ENCODE measurements at places on chromosomes 5 and 9.

DNA sequence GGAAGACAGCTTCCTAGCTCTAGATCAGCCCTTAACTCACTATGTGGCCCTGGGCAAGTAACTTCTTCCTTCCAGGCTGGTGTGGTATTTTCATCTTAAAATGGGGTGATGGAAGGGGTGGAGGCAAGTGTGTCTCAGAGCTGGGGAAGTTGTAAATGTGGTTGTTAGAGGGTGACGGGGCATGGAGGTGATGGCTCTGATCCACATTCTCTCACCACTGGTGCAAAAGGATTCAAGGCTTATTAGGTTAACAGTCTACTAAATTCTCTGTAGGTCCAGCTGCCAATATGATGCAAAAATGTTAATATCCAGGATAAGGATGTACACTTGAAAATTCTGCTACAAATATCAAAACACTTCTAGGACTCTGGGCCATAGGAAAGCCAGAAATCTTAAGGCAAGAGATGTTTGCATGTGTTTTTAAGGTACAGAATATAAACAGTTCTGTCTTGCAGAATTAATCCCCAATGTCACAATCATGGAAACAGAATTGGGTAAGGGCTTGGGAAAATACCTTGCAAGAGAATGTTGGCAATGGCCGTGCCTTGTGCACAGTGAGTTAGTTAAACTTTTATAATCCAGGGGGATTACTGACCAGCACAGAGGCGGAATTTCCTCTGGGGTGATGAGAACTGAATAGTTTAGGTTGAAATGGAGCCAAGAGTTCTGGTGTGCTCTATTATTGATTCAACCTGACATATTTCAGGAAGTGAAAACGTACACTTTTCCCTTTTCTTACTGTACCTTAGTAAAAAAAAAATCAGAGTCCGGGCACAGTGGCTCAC, 19.8 kb downstream of the TNFSF15 start:
- DNase-seq, result no peak

GRCh38 chr9:97761056-97761598, 64.0 kb upstream of the XPA start:
- DNase-seq, result no peak

GRCh38 chr5:172594431-172594830, 46.6 kb upstream of the NEURL1B start:
- no peak for DNase-seq

DNA sequence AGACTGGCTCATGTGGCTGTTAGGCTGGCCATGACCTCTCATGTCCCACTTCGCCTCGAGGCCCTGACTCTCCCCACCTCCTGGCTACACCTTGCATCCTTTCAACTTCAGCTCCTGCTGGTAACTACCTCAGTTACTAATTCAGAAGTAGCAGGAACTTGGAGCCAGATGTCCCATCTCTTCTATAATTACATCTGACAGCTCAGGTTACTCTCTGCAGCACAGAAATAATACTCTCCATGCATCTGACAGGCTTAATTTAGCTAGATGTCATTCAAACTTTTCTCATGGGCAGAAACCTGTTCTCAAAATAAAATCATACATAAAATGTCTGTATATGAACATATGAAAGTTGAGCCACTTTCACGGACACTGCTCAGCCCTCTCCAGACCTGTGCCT, 92.2 kb upstream of the IL33 start:
- no peak for DNase-seq

GRCh38 chr9:130626249-130626996, 38.0 kb upstream of the PRDM12 start:
- DNase-seq, result peak; percentile 22

GRCh38 chr5:83516377-83516776, 44.8 kb downstream of the VCAN start:
- no peak for DNase-seq

- DNase-seq, result peak; percentile 4
Observed at GRCh38 chr9:82101475-82101874, 112.9 kb downstream of the SPATA31D1 start.

GRCh38 chr5:114010362-114010761, 351.5 kb upstream of the KCNN2 start:
- DNase-seq, result peak; percentile 16

DNA sequence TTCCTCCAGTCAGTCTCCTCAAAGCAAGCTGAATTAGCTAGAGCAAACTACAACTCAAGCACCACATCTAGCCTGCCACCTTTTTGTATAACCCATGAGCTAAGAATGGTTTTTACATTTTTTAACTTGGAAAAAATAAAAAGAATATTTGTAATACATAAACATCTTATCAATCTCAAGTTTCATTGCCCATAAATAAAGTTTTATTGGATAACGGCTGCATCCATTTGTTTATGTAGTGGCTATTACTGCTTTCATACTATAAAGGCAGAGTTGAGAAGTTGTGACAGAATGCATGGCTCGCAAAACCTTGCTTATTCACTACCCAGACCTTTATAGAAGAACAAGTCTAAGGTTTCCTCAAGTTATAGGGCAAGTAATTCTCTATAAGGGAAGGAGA, 95.7 kb downstream of the ELAVL2 start:
- DNase-seq, result no peak

DNA sequence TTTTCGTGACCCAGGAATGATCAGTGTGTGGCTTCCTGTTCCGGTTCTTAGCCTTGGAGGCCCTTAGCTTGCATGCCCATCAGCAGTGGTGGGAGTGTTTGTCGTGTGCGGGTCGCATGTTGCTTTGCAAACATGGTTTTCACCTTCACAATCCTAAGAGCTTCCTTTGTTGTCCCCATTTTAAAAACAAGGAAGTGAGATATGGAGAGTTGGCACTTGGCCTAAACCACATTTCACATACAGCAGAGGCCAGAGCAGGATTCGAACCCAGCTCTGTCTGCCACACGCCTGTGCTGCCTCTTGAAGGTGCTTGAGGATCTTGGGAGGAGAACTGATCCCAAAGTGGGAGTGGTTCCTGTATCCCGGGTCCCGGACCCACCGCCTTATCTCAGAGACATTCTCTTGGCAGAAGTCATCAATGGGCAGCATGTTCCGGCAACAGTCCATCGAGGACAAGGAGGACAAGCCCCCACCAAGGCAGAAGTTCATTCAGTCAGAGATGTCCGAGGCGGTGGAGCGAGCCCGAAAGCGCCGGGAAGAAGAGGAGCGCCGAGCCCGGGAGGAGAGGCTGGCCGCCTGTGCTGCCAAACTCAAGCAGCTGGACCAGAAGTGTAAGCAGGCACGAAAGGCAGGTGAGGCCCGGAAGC, 38.2 kb upstream of the POMT1 start:
- DNase-seq, result no peak

GRCh38 chr5:61493973-61494372, 161.9 kb downstream of the ZSWIM6 start:
- no peak for DNase-seq

GRCh38 chr9:131685753-131686706, 53.8 kb downstream of the RAPGEF1 start:
- DNase-seq, result no peak

GRCh38 chr5:133794771-133795415, 173.5 kb downstream of the C5orf15 start:
- no peak for DNase-seq

- peak; percentile 5 for DNase-seq
Observed at GRCh38 chr5:38069360-38069759, 189.0 kb upstream of the EGFLAM start.

GRCh38 chr9:122200960-122201595, 27.7 kb downstream of the LHX6 start:
- peak; percentile 71 for DNase-seq

- no peak for DNase-seq
Observed at GRCh38 chr9:129580211-129580915, 40.5 kb downstream of the C9orf50 start.

GRCh38 chr5:21817668-21818369, 1035.3 kb downstream of the CDH12 start:
- DNase-seq, result peak; percentile 37

DNA sequence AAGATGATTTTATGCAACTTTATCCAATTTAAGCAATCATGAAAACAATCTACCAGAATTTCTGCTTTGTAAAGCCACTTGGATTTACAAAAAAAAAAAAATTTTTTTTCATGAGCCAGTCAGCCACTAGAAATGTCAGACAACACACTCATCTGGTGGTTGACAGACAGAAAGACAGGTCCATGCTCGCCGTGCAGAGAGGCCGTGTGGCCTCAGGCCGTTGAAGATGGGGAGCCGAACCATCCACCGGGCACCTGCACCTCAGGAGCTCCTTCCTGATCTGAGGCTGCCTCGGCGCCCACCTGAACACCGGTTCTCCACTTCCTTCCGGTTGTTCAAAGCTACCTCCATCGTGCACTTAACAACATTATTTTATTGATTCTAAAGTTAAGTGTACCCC, 138.0 kb upstream of the IRX4 start:
- DNase-seq, result no peak

GRCh38 chr5:149893403-149893931, 51.1 kb downstream of the PDE6A start:
- DNase-seq, result no peak

GRCh38 chr9:14327036-14327435, 13.1 kb upstream of the NFIB start:
- DNase-seq, result no peak

GRCh38 chr9:122348288-122348777, 22.5 kb upstream of the PTGS1 start:
- no peak for DNase-seq

DNA sequence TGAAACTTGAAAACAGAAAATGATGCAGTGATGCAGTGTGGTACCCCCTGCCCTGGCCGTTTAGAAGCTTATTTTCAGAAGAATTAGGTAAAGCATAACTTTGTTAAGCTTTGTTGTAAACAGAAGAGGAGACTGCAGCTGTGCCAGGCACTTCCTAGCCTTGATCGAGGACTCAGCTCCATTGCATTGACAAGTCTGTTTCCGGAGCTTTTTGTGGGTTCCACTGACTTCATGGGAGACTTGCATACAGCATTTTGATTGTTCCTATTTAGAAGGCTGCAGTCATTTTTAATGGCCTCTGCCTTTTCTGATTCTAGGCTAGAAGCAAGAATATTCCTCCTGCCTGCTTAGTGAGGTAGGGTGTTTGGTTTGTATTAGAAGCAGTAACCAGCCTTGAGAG, 12.3 kb downstream of the MVB12B start:
- no peak for DNase-seq

- no peak for DNase-seq
Observed at GRCh38 chr9:127690735-127691134, 16.1 kb upstream of the CFAP157 start.

GRCh38 chr5:156799171-156799570, 50.9 kb upstream of the PPP1R2B start:
- DNase-seq, result no peak

DNA sequence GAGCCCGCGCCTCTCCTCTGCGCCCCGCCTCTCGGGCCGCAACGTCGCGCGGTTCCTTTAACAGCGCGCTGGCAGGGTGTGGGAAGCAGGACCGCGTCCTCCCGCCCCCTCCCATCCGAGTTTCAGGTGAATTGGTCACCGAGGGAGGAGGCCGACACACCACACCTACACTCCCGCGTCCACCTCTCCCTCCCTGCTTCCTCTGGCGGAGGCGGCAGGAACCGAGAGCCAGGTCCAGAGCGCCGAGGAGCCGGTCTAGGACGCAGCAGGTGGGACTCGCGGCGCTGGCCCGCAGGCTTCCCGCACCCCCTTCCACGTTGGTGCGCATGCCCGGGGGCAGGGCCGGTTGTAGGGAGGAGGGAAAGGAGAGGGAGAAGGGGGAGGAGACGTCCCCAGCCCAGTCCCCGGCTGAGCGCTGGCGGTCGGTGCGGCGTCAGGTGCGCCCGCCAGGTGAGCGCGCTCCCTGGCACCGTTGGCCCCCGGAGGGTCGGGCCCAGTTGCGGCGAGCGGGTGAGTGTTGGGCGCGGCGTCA, at the start of gene OCLN:
Gene OCLN, plus strand, starts transcription at position 400 of the 532 bp plus-strand sequence. CDS start 11,455 bp downstream, outside the sequence.
- peak; percentile 53 for DNase-seq

GRCh38 chr5:17989567-17990563, 355.6 kb downstream of the TAF11L14 start:
- no peak for DNase-seq

DNA sequence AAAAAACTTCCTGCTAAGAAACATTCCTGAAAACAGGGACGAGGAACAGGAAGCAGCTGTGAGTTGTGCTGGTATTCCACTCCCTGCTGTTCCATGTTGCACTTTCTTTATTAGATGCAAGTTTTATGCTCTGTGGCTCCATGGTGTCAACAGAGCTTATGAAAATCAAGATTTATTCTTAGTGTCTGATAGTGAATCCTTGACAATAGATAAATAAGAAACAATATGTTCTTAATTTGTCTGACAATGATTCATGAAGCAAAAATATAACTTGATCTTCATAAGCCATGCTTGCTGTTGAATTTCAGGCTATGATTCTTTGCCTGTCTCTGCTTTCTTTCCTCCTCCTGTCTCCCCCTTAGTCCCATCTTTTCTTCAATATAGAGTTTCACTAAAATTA, 119.6 kb downstream of the DROSHA start:
- no peak for DNase-seq

DNA sequence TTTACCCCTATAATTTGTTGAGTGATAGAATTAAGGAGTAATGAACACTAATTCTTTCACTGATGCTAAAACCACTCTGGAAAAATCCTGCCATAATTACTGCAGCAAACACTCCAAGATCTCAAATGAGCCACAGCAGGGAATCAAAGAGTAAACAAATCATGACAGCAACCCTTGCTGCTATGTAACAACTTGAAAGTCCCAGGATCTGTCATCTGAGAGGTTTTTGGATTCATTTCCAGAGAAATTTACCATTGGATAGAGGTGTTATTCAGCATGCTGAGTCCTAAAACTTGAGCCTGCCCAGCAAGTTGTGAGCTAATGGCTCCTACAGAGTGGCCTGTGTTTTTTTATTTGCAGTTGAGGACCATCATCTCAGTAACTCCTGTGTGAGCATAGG, 59.2 kb downstream of the PRLR start:
- DNase-seq, result no peak

DNA sequence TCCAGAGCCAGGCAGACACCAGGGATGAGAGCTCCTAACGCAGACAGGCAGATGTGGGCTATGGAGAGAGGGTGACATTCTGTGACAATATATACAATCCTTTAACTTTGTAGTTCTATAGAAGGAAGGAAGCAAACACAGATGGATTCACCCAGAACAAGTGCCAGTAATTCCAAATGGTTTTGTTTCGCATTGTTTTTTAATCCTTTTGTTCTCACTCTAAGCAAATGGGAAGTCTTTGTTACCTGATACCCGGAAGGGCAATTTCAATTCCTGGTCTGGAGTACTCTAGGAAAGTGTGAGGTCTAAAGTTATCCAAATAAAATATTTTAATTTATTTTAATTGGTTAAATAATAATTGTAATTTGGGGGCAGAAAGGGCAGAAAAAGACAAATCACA, 2.5 kb downstream of the FRMD3 start:
- no peak for DNase-seq

DNA sequence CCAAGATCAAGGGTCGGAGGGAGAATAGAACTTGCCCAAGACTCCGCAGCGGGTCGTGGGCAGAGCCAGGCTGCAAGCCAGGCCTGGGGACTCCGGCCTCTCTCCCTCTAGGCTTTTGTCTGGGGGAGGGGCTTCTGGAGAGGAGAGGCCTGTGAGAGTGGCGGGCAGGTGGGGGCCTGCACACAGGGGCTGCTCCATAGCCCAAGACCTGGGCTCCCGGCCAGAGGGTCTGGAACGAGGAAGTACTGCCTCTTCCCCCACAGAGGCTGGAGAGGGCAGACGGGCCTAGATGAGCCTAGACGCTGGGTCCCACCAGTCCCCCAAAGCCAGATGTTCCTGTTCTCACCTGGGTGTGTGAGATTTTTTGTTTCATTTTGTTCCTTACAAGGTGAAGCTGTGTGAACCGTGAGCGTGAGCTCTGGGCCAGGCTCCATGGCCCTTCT, 5.2 kb upstream of the ST6GALNAC6 start:
- no peak for DNase-seq

- no peak for DNase-seq
Observed at GRCh38 chr9:34025062-34025461, 23.6 kb downstream of the UBAP2 start.

GRCh38 chr5:80054682-80055081, 19.5 kb downstream of the THBS4 start:
- peak; percentile 74 for DNase-seq
